ENCODE measurements at places on chromosomes 5 and 9. TPM values are rescaled to one million over a fixed set of nuclear protein-coding genes. Genes with fewer than 3 reads are reported as not detected.

The ADAMTS12 gene
- total RNA-seq, result 9.2 TPM

The AUH gene
- total RNA-seq, result 10.7 TPM

The SPATA31D4 gene
- not detected for total RNA-seq

The TAS2R1 gene
- total RNA-seq, result not detected

The IL13 gene
- not detected for total RNA-seq

The ANKRD18A gene
- 14.8 TPM for total RNA-seq

The CDH9 gene
- not detected for total RNA-seq

The LTC4S gene
- total RNA-seq, result 0.25 TPM

The PCDHB7 gene
- not detected for total RNA-seq

The UQCRQ gene
- total RNA-seq, result 523 TPM

The SLC24A2 gene
- total RNA-seq, result not detected

The IFNE gene
- 1.6 TPM for total RNA-seq

The ANKRD34B gene
- 0.18 TPM for total RNA-seq

The RFESD gene
- total RNA-seq, result 2.4 TPM

The PFN3 gene
- total RNA-seq, result not detected

The F2RL2 gene
- total RNA-seq, result 3.8 TPM

The IL33 gene
- 0.87 TPM for total RNA-seq

The MEIKIN gene
- total RNA-seq, result not detected

The TRIM36 gene
- 1.5 TPM for total RNA-seq

The KIF4B gene
- 0.05 TPM for total RNA-seq

The PRRX2 gene
- total RNA-seq, result 8.7 TPM

The GPR150 gene
- total RNA-seq, result 0.18 TPM

The ORM2 gene
- total RNA-seq, result not detected

The SARDH gene
- total RNA-seq, result 0.10 TPM

The EIF4E1B gene
- not detected for total RNA-seq

The CXXC5 gene
- total RNA-seq, result 22.9 TPM

The KCNN2 gene
- total RNA-seq, result 0.06 TPM

The STING1 gene
- total RNA-seq, result 1.6 TPM

The TAF1L gene
- not detected for total RNA-seq

The NUDT12 gene
- 2.0 TPM for total RNA-seq

The KLHL3 gene
- total RNA-seq, result 0.34 TPM

The MARCOL gene
- not detected for total RNA-seq

The SETD9 gene
- total RNA-seq, result 4.9 TPM

The CTSV gene
- 11.6 TPM for total RNA-seq

The MYMK gene
- total RNA-seq, result not detected

The PCDHGA6 gene
- 0.22 TPM for total RNA-seq

The GPX3 gene
- 16.4 TPM for total RNA-seq
